ENCODE measurements at places on chromosomes 5 and 9.
A peak's percentile ranks its signal among the peaks of the same experiment; 100 is the strongest.

DNA sequence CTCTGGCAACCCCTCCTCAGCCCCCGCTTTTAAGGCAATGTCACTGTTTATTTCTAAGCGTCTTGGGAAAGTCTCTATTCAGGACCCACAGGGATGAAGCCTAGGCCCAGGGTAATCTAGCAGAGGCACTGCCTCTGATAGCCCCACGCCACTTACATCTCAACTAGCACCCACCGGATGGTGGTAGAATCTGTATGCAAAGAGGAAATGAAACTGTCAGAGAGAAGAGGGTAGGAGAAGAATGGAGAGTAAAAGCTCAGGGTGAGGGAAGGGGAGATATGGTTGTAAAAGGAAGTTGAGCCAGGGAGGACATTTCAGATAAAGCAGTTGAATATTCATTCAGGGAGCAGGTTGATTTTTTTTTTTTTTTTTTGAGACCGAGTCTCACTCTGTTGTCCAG lies 3.0 kb downstream of the FRRS1L start:
- DNase-seq, result no peak

DNA sequence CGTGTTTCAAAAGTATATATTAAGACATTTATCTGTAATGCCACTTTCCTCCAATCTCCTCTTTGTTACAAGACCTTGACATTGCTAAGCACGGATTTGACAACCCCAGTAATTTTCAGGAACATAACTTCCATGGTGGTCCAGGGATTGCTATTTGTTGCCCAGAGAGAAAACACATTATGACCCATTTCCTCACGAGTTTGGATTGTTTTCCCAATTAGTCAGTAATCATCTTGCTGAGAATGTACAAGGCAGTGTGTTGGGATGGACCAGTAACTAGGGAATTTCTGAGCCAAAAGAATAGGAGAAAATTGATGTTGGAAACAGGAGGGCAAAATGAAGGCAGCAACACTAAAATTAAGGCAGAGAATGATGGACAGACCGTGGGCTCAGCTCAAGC lies 574.1 kb downstream of the EBF1 start:
- no peak for DNase-seq

- no peak for DNase-seq
Observed at GRCh38 chr9:720239-720881, 121.1 kb upstream of the DMRT1 start.

DNA sequence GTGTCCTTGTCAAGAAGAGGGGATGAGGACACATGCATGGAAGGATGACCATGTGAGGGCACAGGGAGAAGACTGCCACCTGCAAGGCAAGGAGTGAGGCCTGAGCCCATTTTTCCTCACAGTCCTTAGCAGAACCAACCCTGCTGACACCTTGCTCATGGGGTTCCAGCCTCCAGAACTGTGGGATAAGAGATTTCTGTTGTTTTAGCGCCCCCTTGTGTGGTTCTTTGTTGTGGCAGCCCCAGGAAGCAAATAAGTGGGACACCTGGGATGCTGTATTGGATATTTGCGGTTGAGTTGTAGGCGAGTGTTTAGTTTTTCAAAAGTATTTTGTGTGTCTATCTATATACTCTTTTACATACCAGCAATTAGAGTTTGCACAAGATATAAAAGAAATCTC lies 206.4 kb downstream of the NXNL2 start:
- no peak for DNase-seq

GRCh38 chr5:36029914-36030313 lies 36.8 kb downstream of the UGT3A2 start:
- DNase-seq, result no peak

DNA sequence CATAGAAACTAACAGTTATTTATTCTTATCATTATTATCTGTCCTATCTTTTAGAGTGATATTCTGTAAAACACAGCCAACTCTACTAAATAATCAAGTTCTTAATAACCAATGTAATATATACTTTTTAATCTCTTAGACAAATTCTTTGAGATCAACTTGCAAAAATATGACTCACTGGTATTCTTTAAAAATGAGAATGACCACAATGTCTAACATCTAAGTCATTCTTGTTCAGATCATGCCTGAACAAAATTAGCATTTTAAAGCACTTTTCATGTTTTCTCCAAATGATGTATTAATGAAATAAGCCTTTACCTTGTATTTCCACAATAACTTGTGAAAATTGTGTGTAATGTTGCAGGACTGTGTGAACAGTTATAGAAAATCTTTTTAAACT lies 356.9 kb upstream of the RGMB start:
- DNase-seq, result no peak

- no peak for DNase-seq
Observed at GRCh38 chr9:81841333-81841732, 86.9 kb upstream of the SPATA31D4 start.

- DNase-seq, result no peak
Observed at GRCh38 chr5:129077433-129078075, 17.0 kb upstream of the ISOC1 start.

GRCh38 chr9:4108754-4109465 lies 191.0 kb downstream of the GLIS3 start:
- no peak for DNase-seq

GRCh38 chr5:125333416-125333815 lies 587.0 kb upstream of the ZNF608 start:
- DNase-seq, result no peak

DNA sequence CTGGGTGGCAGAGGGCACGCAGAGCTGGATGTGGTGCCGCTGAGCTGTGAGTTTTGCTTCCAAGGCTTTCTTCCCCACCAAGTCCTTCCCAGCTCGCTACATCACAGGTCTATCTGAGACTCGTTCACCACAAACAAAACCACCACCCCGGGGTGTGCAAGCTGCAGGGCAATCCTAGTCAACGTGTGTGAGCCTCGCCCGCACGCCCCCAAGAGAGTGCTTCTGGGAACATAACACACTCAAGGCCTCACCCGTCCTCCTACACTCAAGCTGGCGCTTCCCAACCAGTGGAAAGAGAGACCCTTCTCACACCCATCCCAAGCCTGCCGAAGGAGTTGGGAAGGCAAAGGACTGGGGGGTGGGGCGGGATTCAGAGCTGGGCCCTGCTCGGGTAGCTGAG lies 10.6 kb downstream of the SNAPC4 start:
- no peak for DNase-seq

GRCh38 chr5:107476783-107477182 lies 194.0 kb downstream of the EFNA5 start:
- peak; percentile 10 for DNase-seq

DNA sequence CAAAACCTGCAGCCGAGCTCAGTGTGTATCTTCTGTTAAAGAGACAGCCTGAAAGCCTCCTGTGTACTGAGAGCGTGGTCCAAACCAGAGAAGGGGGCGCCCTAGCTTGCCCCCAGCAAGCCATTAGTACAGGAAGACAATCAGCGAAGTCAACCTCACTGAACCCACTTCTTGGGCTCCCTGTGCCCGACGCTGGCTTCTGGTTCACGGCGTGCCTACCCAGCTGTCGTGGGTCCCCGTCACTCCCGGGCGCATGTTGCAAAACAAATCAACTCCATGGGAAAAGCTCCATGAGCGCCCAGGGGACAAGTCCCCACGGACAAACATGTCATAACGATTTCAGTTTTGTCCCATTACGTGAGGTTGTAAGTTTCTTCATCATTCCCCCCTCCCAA lies 326.9 kb downstream of the SH3GL2 start:
- DNase-seq, result no peak

GRCh38 chr5:3429962-3430361 lies 165.7 kb upstream of the IRX1 start:
- DNase-seq, result no peak

DNA sequence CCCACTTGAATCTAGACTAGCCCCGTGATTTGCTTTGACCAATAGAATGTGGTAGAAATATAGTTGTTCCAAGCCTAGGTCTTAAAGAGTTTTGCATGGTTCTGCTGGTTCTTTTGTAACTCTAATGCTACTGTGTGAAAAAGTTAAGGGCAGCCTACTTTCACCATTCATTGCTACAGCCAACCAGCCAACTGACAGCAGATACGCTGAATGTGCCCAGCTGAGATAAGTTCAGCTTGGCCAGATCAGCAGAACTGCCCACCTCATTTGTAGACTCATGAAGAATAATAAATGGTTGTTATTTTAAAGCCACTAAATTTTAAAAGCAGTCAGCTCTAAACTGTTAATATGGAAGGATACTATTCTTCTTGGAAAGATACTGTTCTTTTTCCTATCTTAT lies 23.9 kb downstream of the NR3C1 start:
- no peak for DNase-seq

- no peak for DNase-seq
Observed at GRCh38 chr9:68741234-68741633, 36.2 kb downstream of the PIP5K1B start.

DNA sequence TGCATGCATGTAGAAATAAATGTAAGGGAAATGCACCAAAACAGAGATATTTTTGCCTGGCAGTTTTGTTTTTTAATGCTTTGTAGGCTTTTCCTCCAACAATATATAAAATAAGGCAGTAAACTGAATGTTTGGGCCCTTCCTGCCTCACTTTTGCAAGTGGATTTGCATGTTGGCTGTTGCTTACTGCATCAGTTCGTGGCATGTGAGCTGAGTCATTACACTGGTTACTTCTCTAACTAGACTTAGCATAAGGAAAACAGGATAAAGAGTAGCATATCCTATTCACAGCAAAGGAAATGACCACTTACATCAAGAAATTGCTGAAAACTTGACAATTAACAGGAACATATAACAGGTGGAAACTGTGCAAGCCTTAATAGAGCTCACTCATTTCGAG lies 113.4 kb downstream of the TLE1 start:
- no peak for DNase-seq

DNA sequence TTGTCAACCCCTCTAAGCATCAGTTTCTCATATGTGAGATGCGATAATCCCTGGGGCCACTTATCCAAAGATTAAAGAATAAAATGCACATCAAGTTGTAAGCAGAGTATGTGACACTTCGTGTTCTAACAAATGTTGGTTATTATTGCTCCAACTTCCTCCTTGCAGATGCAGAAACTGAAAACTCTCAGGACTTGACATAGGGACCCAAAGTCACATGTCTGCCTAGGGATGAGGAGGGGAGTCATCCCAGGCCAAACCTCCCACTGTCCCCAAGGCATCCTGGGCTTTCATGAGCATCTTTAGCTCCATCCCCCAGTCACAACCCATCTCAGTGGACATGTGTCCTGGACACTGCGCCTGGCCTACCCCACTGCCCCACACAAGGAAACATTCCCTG lies 27.5 kb upstream of the SYK start:
- DNase-seq, result no peak

- no peak for DNase-seq
Observed at GRCh38 chr5:134437340-134437846, 25.7 kb upstream of the CDKN2AIPNL start.

GRCh38 chr9:125748446-125749099 lies 1.4 kb downstream of the PBX3 start:
- no peak for DNase-seq

DNA sequence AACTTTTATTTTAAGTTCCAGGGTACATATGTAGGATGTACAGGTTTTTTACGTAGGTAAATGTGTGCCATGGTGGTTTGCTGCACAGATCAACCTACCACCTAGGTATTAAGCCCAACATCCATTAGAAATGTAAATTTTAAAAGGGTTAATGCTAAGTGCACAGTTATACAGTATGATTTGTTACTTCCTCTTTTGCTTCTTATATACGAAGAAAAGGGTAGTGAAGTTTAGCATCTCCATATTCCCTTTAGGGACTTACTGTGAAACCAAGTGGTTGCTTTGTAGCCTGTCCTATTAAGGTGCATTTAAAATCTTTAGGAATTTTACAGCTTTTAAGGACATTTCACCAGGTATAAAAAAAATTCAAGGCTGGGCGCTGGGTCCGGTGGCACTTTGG lies 46.4 kb downstream of the RBM27 start:
- DNase-seq, result no peak

DNA sequence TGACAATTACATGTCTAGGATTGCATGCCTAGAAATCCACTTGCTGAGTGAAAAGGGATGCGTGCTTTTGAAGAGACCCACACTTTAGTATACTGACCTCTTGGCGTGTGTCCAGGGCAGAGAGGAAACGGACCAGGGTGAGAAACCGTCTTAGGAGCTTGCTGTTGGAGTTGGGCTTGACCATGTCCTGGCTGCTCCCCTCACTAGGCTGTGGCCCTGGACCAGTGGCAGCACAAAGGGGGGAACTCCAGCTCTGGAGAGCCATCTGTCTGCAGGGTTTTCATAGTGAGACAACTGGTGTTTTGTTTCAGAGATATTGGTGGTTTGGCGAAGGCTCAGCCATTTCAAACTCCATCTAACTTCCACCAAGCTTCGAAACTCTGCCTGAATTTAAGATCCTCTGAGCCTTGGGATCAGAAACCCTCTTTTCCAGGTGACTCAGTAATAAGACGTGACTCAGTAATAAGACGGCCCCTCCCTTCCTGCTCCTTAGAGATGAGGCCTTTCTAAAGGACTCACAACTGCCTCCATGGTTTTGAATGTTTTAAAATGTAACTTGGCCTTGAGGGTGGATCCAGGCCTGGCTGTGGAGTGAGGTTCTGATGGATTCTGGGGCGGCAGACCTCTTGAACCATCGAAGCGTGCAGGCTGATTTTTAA lies 165.8 kb downstream of the MELK start:
- DNase-seq, result no peak

DNA sequence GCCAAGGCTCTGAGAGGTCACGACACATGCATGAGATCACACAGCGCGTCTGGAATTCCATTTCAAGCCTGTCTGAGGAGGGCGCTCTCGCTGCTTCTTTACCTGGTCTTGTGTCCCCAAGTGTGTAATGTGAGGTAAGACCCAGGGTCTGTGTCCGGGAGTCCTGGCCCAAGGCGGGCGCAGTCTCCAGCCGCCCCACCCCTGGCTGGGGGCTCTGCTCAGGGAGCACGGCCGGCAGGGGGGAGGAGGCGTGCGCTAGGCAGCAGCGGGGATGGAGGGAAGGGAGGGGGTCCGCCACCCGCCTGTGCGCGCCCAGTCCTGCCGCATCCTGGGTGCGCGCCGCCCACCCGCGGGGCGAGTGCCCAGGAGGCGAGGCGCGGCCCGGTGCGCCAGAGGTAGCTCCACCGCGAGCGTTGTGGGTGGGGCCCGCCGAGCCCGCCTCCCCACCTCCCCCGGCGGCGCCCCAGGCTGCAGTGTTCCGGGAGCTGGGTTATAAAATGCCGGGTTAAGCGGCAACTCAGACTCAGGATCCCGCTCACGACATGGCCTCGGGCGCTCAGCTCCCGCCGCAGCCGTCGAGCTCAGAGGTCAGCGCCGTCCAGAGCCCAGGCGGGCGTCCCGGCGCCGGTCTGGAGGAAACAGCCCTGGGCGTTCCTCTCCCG lies at the start of gene CCNI2:
TSS of gene CCNI2 (plus strand) at position 473 of the 662 bp plus-strand sequence. CDS start at position 543, 70 bp downstream.
- DNase-seq, result no peak

- no peak for DNase-seq
Observed at GRCh38 chr5:5572010-5572865, 149.8 kb downstream of the ICE1 start.

DNA sequence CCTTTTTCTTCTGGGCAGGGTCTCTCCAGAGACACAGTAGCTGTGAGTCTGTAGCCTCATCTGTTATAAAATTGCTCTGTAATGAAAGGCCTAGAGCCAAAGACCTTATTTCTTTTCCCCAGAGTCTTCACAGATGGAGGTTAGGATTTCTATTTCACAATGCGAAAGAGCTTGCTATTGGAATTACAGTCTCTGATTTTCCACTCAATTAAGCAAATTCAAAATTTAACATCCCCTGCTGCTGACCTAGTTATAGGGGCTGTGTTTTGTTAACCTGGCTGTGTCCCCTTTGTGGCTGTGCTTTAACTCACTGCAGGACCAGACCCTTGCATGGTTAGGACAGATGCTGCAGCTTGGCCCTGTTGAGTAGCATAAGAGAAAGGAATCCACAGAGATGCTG lies 190.3 kb upstream of the NMUR2 start:
- DNase-seq, result no peak

GRCh38 chr5:123438902-123439301 lies 15.7 kb upstream of the CEP120 start:
- no peak for DNase-seq
